ENCODE measurements at places on chromosomes 2 and 18.

- DNase-seq = peak; percentile 63
Observed at GRCh38 chr18:79524181-79525078, 128.7 kb downstream of the NFATC1 start.

DNA sequence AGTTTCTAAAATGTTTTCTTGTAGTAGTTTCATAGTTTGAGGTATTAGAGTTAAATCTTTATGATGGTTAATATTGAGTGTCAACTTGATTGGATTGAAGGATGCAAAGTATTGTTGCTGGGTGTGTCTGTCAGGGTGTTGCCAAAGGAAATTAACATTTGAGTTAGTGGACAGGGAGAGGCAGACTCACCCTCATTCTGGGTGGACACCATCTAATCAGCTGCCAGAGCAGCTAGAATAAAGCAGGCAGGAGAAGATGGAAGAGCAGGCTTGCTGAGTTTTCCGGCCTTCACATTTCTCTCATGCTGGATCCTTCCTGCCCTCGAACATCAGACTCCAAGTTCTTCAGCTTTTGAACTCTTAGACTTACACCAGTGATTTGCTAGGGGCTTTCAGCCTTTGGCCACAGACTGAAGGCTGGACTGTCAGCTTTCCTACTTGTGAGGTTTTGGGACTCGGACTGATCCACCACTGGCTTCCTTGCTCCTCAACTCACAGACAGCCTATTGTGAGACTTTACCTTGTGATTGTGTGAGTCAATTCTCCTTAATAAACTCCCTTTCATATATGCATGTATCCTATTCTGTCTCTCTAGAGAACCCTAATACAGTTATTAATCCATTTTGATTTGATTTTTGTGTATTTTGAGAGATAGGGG is 56.8 kb upstream of the STK39 start:
- no peak for DNase-seq

- DNase-seq = no peak
Observed at GRCh38 chr18:76615065-76615733, 120.2 kb upstream of the ZNF516 start.

- no peak for DNase-seq
Observed at GRCh38 chr2:53302455-53302854, 465.1 kb upstream of the CHAC2 start.

GRCh38 chr18:395456-396250 is 104.8 kb downstream of the COLEC12 start:
- DNase-seq = no peak

DNA sequence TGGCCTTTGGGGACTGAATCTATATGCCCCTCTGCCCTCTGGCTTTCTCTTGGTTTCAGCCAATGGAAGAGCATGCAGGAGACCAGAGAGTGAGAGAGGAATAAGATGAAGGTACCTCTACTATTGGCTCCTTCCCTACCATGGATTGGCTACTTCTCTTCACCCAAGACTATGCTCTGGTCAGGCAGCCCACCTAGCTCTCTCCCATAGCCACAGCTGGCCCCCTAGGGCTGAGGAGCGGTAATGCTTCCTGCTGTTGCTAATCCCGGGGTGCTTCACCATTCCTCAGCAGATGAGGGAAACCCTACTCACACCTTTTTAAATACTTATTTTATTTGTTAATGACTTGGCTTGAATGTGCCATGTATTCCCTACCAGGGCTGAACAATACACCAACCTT is 142.4 kb downstream of the MREG start:
- DNase-seq = no peak

Measured in left forelimb (tissue), 1 donor.